ENCODE measurements at places on chromosomes 5 and 9.

DNA sequence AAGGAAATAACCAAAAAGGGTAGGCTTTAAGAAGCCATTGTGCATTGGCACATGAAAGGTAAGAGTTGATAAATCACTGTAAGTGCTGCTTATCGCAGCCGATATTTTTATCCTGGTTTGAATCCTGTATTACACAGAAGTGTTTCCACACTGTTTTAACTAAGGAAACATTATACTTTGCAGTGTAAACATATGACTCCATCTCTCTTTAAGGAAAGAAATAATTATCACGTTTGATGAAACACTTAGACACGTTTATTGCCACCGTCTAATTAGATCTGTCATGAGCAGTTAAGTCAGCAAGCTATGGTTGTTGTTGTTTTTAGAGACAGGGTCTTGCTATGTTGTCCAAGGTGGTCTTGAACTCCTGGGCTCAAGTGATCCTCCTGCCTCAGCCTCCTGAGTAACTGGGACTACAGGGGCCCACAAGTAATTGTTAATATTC is 85.7 kb upstream of the TNFAIP8 start:
- DNase-seq, result no peak

DNA sequence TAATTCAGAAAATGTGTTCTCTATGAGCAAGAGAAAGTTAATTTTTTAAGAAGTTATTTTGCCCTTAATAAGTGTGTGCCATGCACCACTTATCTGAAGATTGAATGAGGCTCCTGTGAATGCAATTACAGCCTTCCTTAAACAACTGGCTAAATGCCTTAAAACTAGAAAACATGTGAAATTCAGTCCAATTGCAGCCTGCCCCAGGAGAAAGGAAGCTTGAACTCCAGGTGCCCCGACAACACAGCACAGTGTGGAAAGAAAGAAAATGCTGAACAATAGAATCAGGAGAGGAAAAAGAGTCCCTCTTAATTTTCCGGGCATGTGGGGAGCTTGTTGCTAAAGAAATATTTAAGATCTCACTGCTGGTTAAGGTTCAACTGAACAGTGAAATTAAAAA is 8.8 kb downstream of the LHFPL2 start:
- no peak for DNase-seq

GRCh38 chr9:136472640-136473353 is 10.0 kb downstream of the SEC16A start:
- DNase-seq, result no peak

DNA sequence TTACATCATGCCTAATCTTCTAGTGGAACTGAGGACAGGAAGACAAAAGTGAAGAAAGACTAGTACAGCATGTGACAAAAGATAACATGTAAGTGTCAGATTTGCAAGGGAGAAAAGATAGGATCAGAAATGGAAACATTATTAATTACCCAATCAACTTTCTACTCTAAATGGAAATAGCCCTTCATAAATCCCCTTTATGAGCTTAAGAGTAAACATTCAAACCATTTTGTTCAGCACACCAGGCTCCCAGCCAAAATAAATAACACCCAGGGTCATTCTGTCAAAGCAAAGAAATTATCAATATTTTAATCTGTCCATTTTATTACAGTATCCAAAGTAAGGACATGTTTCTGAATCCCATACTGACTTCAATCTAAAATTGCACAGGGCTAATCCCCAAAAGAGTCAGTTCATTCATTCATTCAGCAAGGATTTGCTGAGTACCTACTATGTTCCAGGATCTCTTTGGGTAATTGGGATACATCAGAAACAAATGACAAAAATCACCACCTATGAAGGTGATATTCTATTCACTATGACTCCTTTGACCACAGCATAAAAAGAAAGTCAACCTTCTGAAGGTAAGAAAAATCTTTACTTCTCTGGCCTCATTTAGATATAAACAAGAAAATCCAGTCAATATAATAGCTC is 5.3 kb downstream of the PRELID2 start:
- DNase-seq, result peak; percentile 39

DNA sequence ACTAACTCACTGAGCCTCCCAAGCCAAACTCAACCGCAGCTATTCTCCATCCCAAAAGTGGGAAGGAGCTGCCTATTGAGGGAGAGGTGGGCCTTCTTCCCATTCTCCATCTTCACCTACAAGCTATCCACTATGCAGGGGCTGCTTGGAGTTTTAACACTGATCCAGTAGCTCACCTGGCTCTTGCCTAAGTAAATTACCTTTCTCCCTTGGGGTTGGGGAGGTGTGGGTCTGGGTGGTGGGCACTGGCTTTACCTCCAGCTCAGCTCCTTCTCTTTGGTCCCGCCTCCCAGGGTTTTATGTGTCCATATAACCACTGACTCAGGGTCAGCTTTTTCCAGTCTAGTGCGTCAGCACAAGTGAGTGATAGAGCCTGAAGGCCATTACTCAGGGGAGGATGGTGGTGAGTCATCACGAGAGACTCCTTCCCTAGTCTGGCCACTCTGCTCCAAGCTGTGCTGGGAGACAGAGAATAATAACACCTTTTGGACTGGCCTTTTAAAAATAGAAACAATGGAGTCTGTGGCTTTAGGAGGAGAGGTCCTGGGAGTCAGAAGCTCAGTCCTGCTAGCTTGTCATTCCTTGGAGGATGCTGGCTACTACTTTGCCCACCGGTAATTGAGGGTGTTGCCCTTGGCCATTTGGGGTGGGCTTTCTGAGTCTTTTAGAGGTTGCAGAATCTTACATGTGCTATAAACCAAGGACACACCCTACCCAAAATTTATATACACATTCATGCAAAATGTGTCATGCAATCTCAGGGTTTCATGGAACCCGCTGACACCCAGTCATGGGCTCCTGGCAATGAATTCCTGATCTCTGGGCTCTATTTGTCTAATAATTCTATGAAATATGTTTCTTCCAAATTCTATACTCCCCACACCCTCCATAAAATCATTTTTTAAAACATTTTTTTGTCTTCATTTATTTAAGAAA is 35.6 kb upstream of the ATP6V1G1 start:
- DNase-seq, result peak; percentile 79

GRCh38 chr9:101029315-101030085 is 973 bp downstream of the PLPPR1 start:
- DNase-seq, result no peak

DNA sequence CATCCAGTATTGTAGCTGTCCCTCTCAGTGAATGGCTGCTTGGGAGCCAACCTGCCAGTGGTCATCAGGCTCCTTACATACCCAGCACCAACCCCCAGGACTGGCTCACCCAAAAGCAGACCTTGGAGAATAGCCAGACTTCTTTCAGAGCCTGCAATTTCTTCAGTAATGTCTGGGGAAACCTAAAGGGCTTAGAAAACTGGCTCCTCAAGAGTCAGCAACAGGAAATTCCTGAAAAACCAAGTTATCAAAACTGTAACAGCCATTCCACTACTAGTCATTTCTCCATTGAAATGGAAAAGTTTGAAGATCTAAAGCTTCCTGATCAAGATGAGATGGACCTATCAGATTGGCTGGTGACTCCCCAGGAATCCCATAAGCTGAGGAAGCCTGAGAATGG is 12.3 kb upstream of the STING1 start:
- DNase-seq, result peak; percentile 26

- no peak for DNase-seq
These were observed 391.5 kb upstream of the SMC2 start for GRCh38 chr9:103702572-103702971.

DNA sequence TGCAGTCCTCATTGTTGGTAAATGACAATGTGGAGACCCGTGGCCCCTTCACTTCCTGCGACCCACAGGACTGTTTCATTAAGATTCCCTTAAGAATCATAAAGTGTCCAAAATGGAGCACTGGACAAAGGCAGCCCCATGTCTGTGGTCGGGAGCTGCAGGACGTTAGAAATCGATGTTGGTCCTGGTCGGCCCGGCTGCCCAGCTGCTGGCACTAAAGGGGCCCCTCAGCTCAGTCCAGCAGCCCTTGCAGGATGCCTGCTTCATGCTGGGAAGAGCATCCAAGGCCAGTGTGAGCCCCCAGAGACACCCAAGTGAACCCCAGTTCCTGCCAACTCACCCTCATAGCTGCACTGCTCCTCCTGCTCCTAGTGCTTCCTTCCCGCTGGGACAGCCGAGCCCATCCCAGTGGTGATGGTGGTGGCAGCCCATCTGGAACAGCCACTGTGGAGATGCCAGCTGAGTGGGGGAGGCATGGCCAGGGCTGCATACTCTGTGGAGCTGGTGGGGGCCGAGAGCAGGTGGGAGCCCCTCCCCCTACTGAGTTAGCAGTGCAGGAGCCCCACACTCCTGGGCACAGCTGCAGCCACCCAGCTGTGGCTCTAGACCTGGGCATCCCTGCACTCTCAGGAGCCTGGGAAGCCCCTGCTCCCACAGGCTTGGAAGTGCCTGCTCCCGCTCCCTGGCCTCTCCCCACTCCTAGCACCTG is 168.0 kb upstream of the IRX2 start:
- DNase-seq, result no peak
